AG10803 (cell line): ENCODE measurements at places on chromosomes 6 and 20.
A peak's percentile ranks its signal among the peaks of the same experiment; 100 is the strongest.

- DNase-seq, result no peak
These were observed 1090.3 kb downstream of the HACE1 start for GRCh38 chr6:103769431-103769830.

DNA sequence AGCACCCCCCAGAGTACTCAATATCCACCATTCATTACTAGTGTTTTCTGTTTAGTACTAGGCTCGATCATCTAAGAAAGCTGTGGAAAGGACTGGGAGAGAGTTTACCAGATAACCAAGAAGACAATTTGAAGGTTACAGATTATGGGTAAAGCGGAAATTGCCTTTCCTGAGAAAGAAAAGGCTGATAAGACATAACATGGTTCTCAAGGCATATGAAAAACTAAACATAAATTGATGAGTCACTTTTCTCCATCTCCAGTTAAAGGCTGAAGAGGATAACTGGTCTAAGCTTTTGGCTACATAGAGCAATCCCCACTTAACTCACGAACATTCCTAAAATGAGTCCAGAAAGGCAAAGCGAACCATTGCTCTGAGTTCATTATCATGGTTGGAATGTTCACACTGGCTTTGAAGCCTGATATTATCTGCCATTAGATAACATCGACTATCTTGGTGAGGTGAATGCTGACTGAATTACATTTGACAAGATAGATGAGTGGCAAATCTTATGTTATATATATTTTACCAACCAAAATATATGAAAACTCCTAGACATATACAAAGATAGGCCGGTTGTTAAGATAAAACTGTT, 65.8 kb downstream of the BTBD9 start:
- no peak for DNase-seq

- no peak for DNase-seq
These were observed 3.4 kb downstream of the NKX2-4 start for GRCh38 chr20:21393816-21394519.

GRCh38 chr6:150646228-150646627, 46.5 kb downstream of the PLEKHG1 start:
- no peak for DNase-seq

- DNase-seq, result no peak
These were observed 8.7 kb upstream of the SYNDIG1 start for GRCh38 chr20:24460712-24461111.

GRCh38 chr6:169224185-169224695, 29.4 kb downstream of the THBS2 start:
- DNase-seq, result peak; percentile 34

DNA sequence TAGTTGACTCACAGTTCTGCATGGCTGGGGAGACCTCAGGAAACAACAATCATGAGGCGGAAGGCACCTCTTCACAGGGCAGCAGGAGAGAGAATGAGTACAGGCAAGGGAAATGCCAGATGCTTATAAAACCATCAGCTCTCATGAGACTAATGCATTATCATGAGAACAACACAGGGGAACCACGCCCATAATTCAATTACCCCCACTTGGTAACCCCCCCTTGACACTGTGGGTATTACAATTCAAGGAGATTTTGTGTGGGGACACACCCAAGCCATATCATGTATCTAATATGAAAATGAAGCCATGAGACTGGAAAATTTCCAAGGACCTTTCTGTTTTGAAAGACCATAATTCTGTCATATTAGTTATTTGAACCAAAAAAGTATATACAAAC, 342.4 kb upstream of the PLCB4 start:
- no peak for DNase-seq

- DNase-seq, result peak; percentile 79
These were observed 29.3 kb downstream of the NSFL1C start for GRCh38 chr20:1437235-1437904.

DNA sequence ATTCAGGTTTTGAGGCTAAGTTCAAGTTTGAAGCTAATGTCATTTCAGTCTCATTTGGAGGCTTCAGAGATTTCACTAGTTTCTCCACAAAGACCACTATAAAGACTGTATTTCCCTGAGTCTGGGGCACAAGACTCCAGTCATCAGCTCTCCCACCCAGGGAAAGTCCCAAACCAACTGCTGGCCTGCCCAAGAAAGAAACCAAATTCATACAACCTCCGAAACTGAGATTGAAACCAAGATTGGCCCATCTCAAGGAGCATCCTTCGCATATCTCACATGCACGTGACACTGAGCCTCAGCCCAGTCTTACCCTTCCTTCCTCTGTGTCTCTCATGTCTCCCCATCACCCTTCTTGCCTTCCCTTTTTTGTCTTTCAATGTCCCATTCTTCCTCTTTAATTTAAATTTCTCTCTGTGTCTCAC, 3.5 kb upstream of the LTA start:
- DNase-seq, result no peak

- DNase-seq, result peak; percentile 62
These were observed 12.2 kb downstream of the MYLK4 start for GRCh38 chr6:2738373-2738979.

DNA sequence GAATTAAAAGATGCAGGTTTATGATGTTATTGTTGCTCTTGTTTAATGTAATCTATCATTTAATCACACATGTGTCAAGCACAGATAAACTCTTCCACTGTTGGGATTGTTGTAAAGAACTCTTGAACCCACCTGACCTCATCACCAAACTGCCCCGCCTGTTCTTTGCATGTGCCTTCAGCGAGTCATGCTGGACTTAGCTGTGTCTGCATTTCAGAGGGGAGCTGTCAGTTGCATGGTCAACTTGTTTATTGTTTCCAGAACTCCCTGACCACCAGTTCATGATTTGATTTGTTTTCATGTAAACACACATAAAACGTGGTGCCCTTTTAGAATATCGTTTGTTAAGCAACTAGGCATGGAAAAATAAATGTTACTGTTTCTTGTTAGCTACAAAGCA, 93.6 kb downstream of the KHDC1L start:
- peak; percentile 36 for DNase-seq

DNA sequence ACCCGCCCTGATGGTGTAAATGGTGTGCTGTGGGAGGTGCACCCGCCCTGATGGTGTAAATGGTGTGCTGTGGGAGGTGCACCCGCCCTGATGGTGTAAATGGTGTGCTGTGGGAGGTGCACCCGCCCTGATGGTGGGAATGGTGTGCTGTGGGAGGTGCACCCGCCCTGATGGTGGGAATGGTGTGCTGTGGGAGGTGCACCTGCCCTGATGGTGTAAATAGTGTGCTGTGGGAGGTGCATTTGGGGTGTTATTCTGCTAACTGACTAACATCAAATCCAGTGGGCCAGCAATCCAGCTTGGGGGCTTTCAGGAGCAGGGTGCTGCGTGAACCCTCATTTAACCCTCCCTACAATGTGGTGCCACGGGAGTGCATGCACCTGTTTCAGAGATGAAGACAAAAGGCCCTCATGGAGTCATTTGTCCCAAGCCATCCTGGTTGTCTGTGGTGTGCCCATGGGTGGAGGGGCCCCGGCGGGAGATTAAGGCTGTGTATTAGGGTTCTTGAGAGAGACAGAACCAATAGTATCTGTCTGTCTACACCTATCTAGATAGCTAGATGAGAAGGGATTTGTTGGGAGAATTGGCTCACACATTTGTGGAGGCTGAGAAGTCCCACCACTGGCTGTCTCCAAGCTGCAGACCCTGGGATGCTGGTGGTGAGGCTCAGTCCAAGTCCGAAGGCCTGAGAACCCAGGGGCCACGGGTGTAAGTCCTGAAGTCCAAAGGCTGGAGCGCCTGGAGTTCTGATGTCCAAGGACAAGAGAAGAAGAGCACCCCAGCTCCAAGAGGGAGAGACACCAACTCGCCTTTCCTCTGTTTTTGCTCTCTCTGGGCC, 39.2 kb downstream of the TMEM242 start:
- DNase-seq, result no peak

- DNase-seq, result no peak
These were observed 8.6 kb upstream of the SERPINB6 start for GRCh38 chr6:2979819-2980464.

- no peak for DNase-seq
These were observed 48.2 kb downstream of the STX7 start for GRCh38 chr6:132464538-132465256.

DNA sequence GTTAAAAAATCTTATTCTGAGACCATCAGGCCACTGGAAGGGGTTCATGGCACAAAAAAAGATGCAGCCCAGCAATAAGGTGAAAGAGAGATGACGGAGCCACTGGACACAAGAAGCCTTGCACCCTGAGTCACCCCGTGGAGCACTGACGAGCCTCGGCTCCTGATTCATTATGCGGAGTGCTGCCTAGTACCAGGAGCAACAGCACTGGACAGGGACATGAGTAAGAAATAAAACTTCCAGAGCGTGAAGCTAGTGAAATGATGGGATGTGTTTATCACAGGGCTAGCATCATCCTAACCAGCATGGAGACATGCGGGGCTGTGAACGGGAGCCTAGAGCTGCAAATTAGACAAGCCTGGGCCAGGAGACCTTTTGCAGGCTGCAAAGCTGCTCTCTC, 53.3 kb downstream of the RNASET2 start:
- DNase-seq, result no peak

DNA sequence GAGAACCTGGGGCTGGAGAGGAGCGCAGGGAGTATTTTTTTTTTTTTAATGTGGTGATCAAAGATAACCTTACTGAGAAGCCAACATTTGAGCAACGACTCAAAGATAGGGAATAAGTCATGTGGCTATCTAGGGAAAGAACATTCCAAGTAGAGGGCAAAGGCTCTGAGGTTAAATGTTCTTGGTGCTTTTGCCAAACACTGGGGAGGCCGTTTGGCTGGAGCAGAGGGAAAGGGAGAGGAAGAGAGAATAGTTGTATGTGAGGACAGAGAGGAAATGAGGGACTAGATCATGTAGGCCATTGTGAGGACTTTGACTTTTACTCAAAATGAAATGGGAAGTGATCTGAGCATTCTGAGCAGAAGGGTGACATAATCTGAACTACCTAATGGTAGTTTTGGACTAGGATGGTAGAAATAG, 27.8 kb downstream of the ACSS2 start:
- DNase-seq, result no peak

DNA sequence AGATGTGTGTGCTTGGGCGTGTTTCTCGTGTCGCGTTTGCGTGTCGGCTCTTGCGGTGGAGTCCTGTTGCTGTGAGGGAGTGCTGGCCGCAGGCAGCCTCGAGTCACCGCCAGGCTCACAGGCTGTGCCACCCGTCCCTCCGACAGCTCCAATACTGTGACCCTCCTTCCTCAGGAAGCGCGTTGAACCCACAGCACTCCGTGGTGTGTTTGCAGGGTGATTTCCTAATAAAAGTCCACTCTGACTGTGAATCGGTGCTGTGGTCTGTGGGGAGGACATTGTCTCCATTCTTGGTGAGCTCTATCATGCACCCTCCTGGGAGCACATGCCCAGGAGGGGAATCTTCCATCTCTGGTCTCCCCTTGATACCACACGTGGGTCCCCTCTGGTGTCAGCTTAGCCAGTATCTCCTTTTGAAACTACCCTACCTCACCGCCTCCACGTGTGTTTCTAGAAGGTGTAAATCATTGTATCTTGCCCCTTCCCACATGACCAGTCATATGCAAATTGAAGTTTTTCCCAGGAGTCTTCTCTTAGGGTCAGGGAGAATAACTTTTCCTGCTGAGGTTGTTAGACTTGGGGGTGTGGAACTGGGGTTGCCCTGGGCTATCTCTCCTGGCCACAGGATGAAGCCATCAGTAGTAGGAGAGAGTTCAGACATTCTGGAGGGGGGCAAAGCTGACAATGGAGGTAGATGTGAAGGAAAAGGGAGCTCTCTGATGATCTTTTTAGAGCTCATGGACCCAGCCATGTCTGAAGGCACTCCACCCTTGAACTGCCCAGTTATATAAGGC, 13.3 kb upstream of the PCMTD2 start:
- DNase-seq, result no peak

DNA sequence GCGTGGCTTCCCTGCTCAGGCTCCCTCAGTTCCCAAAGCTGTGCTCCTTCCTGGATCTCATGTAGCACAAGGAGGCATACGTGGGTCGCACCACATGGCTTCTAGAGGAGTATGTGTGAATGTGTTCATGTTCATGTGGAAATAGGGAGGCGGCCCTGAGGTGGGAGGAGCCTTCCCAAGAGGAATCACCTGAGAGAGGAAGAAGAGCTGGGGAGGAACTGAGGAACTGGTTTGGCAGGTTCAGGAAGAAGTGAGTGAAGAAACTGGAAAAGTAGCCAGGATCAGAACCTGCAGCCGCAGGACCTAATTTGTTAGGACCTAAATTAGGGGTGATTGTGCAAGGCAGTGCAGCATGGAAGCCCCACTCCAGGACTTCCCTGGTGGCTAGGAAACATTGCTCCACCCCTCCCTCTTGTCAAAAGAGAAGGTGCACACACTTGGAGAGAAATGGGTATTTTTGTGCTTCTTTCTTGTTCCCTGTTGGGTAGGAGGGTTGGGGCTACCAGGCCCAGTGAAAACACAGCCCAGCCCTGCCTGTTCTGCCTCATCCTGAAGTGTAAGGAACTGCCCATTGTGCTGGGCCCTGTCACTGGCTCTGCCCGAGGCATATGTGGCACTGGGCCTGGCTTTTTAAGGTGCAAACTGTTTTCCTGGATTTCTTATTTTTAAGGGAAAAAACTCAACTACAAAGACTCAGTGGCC, 20.7 kb downstream of the SYNJ2 start:
- no peak for DNase-seq

- DNase-seq, result no peak
These were observed at the start of gene PPP1R16B for GRCh38 chr20:38805502-38805957. Gene PPP1R16B (plus strand): TSS chr20:38805697. CDS start chr20:38835926, 30,229 bp downstream.

DNA sequence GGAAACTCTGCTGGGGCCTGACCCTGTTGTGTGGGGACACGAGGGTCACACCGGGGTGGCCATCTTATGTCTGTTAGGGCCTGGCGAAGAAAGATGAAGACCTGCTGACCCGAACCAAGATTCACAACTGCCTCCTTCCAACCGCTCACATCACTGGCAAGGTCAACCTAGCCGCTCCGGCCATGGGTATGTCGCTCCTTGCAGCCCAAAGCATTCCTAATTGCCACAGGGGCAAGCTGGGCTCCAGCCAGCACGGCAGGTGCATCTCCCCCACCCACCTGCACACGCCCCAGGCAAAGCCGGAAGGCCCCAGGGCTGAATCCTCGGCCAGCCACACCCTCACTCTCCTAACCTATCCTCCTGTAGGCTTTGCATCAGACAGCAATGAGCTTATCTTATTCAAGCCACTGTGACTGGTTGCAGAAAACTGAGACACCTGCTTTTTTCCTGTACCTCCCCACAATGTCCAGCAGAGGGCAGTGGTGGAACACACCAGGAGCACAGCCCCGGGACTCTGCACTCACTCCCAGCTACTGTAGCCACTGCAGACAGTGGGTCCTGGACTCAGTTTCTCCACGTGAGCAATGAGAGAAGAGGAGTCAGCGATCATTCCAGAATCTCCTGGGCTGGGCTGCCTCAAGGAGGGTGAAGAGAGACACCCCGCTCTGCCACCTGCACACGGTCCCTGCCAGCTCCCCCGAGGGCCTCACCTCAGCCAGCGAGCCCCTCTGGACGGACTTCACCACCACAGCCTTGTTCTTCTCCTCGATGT, 170.2 kb downstream of the PREX1 start:
- DNase-seq, result peak; percentile 67

DNA sequence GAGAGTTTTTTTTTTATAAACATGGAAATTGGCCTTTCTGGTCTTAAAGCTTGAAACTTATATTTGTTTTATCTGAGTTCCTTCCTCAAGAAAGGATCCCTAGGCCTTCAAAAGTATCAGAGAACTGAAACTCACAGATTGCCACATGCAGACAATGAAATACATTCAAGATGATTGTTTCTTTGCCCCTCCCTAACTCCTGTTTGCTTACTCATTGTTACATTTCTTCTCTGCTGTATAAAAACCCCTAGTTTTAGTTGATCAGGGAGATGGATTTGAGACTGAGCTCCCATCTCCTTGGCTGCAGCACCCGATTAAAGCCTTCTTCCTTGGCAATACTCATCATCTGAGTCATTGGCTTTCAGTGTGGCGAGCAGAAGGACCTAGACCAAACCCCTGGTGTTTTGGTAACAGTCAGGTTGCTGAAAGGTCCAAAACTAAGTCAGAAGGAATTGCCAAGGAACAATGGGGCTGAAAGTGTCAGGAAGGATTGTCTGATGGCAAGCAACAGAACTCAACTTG, 132.3 kb upstream of the SULF2 start:
- no peak for DNase-seq
